Kidney epithelial cell (primary cell): ENCODE measurements at places on chromosomes 2 and 18. TPM values are rescaled to one million over a fixed set of nuclear protein-coding genes. Genes with fewer than 3 reads are reported as not detected.

DNA sequence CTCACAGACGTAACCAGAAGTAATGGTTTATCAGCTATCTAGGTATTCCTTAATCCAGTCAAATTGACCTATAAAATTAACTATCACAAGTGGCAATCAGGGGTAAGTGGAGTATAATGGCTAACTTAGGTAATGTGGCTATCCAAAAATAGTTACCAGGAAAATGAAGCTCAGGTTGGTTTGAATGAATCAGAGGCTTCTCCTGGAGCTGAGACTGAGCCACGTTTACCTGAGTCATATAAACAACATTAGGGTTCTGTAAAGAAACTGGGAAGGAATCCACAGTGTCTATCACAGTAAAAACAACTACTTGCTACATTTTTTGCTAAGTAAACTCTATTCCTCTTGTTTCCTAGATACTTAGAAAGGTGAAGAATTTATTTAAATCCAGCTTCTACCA, 236.0 kb upstream of the SPHKAP start:
- peak; percentile 57 for DNase-seq

GRCh38 chr18:75654851-75655751, 227.6 kb upstream of the SMIM21 start:
- DNase-seq = no peak

GRCh38 chr18:74929110-74929509, 279.8 kb downstream of the PTGR3 start:
- no peak for DNase-seq

- DNase-seq = no peak
These were observed 128.5 kb downstream of the EPHA4 start for GRCh38 chr2:221443645-221444044.

GRCh38 chr2:196105951-196106350, 37.3 kb upstream of the DNAH7 start:
- no peak for DNase-seq

GRCh38 chr2:178233428-178233827, 39.1 kb downstream of the OSBPL6 start:
- no peak for DNase-seq

DNA sequence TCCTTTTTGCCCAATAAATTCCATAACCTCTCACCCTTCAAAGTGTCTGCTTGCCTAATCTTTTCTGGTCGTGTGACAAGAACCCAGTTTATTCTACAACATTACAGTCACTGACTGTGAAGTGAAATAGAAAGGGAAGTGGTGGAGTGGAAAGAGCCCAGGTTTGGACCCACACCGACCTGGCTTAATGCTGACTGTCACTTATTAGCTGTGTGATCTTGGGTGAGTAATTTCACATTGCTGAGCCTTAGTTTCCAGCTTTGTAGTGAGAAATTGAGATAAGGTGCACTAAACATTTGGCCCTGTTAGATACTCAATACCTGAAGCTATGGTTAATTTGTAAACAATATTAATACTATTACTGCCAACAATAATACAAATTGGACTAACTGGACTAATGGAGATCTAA, 291.1 kb downstream of the AGPS start:
- no peak for DNase-seq

GRCh38 chr2:239197146-239197545, 203.7 kb downstream of the HDAC4 start:
- no peak for DNase-seq

DNA sequence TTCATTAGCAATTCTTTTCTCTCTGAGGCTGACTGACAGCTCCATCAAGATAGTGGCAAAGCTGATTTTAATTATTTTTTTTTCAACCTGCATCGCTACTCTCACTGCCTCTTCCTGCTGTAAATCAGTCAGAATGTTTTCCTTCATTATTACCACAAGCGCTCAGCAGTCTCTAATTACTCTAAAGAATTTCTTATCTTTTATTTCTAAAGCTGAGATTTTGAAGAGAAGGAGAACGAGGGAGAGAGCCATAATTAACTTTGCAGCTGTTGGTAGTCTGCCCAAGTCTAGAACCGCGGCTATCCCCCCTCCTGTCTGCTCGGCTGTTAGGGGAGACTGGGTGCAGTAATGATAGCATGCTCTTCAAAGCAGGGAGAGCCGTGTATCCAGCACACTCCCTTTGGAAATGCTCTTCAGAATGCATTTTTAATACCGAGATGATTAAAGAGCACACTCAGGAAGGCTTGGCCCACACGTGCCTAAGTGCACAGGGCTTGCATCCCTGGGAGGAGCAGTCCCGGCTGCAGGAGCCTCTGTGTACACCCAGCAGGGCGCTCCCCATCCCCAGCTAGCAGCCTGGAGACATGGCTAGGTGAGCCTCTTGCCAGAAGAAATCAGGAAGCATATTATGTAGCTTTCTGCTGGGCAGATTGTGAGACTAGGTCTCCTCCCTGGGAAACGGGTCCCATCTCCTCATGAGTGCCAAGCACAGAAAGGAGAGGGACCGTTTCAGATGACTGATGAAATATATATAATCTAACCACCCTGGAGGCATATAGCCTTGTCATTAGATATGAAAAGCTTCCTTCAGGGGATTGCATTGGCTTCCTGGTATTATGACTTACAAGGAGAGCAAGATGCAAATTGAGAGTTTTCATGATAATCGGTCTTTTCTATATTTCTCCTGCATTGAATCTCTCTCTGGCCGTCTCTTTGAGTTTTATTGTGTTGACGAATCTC, 555.2 kb downstream of the CMPK2 start:
- DNase-seq = no peak

DNA sequence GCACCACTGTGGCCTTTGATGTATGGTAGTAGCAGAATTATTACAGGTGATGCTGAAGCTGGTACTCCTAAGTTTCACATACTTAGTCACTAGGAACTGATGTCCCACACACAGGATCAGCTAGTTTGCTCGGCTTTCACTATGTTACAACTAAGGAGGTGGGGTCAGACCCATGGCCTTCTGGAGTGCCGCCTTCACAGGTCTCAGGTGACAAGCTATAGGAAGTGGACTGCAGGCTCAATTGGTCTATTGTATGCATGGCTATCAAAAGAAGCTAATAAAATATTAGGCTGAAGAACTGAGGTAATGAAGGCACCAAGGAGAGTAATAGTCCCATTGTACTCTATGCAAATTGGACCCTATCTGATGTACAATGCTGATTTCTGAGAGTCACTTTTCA, 170.6 kb downstream of the DLGAP1 start:
- DNase-seq = no peak

DNA sequence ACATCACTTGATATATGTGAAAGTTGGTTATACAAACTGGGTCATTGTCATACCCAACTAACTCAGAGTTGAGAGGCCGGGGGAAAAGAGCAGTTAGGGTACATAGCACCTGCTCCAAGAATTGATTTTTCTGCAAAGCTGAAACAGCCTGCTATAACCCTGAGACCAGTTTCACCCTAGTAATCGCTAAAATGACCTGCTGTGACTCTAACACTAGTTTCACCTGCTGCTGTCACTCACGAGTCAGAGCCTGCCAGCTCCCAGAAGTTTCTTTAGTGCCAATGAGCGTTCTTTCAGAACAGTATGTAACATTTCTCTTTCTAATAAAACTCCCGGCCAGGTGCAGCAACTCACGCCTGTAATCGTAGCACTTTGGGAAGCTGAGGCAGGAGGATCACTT, 28.0 kb downstream of the SRSF7 start:
- DNase-seq = no peak

The ITGB6 gene
- 68.5 and 69.1 TPM in 2 replicates for total RNA-seq

The FBLN7 gene
- 0.14 and 1.0 TPM in 2 replicates for total RNA-seq

The C2orf66 gene
- 0.13 TPM in 1 of 2 replicates, not detected in the other for total RNA-seq

The FAM124B gene
- not detected in 2 replicates for total RNA-seq

The EMX1 gene
- total RNA-seq = 1.7 and 2.6 TPM in 2 replicates
